ENCODE measurements at places on chromosomes 11 and 22.

- DNase-seq: peak; percentile 62
These were observed 16.2 kb downstream of the CD6 start for GRCh38 chr11:60987577-60988277.

DNA sequence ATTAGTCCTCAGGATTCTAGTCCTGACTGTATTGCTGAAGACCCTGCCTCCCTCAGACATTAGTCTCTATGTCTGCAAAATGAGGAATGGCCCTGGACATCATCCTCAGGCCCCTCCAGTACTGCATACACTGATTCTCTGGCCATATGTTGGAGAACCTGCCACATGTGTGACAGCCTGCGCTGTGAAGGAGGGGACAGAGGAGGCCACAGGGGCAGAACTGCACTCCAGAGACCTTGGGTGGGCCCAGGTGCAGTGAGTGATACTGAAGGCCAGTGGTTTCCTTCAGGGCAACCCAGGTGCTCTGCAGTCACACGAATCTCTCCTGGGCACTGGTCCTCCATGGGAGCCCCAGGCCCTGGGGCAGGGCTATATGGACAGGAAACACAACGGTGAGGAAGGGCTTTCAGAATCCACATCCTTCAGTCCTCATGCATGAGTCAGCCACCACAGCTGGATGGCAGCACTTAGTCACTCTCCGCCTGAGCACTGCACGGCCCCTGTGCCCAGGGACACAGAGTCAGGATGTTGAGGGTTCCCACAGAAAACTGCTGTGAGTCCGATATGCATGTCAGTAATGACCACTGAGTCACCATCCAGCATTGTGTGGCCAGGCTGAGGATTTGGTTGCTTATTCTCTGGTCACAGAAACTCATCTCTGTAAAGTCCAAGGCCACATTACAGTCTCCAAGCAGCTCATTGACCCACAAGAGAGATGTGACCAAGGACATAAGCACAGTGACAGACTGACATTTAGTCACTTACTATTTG is 39.7 kb downstream of the ME3 start:
- DNase-seq: peak; percentile 19

DNA sequence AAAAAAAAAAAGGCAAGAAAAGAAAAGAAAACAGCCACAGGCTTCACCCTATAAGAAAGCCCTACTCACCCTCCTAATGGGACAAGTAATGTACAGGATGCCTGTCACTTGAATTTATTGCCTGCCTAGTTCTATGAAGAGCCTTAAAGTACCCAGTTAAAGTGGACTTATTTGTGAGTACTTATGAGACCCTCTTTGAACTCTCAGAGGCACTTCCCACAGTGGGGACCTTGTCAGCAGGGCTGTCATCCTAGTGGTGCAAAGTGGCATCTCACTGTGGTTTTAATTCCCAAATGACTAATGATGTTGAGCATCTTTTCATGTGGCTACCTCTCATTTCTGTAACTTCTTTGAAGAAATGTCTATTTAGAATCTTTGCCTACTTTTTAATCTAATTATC is 41.8 kb upstream of the BARX2 start:
- no peak for DNase-seq

DNA sequence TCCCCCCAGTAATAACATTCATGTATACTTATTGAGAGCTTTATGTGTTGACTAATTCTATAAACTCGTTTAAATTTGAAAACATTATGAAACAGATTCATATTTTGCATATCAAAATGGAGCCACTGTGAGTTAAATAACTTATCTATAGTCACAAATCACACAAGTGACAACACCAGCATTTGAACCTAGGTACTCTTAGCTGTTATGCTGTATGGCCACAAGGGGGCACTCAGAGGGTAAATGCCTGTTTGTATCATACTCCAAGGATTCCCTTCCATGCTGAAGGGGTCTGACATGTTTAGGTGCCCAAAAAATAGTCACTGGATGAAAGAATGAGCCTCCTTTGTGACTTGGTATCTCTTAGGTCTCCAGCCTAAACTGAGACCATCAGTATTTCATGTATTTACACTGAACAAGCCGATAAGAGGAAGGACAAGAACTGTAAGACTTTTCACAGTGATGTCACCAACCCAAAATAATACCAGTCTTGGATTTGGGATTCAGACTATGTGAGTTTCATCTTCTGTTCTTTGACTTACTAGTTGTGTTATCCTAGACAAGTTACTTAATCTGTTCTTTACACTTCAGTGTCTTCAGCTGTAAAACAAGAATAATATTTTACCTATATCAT is 12.2 kb upstream of the OR52D1 start:
- DNase-seq: peak; percentile 38

- DNase-seq: no peak
These were observed 31.1 kb upstream of the SYT9 start for GRCh38 chr11:7220636-7221035.

GRCh38 chr22:49034836-49035817 is 792.5 kb downstream of the BRD1 start:
- DNase-seq: no peak

All from inflammatory macrophage (primary cell).